Kidney capillary endothelial cell (primary cell): ENCODE measurements at places on chromosomes 12 and 14.
A peak's percentile ranks its signal among the peaks of the same experiment; 100 is the strongest.

GRCh38 chr12:120064054-120064940, 52.3 kb downstream of the RAB35 start:
- DNase-seq, result no peak

DNA sequence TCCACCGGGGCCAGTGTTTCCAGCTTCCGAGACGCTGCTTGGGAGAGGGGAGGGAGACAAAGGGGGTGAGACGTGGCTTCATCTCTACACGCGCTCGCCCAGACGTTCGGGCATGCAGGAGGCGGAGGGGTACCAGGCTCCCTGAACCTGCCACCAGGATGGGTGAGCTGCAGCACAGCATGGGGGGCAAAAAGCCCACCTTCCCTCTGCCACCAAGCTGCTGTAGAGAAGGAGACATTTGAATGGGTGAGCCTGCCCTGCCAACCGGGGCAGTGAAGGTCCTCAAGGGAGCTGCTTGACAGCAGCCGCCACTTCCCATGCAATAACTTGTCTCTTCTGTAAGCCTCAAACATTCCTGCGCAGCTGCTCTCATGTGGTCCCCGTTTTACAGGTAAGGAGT, 78.4 kb upstream of the DICER1 start:
- DNase-seq, result no peak

DNA sequence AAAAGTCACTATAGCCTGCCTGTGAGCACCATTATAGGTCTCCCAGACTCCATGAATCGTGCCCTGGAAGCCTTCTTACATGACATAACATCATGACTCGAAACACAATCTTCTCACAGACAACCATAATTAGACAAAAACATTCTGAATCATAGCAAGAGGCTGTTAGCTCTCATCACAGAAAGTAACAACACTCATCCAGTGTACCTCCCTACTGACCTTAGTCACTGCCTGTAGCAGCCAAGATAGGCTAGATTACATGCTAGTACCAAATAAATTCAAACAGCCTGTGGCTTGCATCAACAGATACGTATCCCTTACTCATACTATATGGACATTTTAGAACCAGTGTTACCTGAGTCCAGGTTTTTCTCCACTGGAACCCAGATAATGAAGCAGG, 663.8 kb upstream of the FOXG1 start:
- DNase-seq, result no peak

DNA sequence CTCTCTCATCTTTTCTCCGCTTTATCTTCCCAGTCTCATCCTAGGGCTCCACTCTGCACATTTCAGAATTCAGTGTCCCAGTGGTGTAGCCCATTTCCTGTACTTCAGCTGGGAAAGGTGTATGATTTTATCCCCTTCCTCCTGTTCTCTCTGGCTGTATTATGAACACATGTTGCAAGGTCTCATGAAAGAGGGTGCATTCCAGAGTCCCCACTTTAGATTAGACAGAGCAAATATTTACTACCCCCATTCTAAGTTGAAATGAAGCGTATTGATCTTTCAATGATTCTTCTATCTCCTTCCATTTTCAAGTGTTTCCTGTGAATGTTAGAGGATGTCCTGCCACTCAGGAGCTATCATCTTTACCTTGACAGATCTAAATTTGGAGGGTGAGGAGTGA, 123.2 kb downstream of the WIF1 start:
- no peak for DNase-seq

DNA sequence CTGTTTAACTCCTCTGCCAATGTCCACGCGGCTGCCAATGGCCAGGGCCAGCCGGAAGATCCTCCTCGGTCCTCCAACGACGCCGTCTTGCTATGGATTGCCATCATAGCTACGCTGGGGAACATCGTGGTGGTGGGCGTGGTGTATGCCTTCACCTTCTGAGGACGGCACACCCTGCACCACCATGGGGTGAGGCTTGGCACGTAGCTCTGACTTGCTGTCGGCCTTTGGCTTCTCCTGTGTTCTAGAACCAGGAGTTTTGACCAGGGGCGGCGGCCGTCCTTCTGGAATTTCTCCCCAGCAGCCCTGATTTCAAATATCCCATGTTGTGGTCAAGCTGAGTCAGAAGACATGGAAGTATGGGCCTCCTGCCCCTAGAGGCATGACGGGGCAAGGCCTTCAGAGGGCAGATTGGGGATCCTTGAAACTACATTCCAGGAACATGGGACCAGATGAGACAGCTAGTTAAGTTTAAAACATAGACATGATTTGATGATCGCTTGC, 47.5 kb downstream of the C14orf132 start:
- DNase-seq, result no peak

DNA sequence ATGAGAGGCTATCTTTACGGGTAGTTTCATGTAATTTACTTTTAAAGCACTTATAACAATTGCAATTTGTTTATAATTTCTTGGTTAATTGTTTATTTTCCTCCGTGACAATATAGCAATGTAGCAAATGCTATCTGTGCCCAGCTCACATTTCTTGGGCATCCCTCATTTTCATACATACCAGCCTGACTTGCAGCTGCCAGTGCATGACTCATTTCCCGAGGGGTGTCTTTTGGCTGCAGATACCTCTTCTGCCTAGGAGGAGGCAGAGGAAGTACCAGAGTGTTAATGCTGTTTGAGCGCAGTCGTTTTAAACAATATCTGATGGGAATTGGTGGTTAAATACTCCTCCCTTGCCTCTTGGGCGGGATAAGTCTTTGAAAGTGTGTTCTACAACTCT, 104.2 kb upstream of the ABCD2 start:
- DNase-seq, result no peak

DNA sequence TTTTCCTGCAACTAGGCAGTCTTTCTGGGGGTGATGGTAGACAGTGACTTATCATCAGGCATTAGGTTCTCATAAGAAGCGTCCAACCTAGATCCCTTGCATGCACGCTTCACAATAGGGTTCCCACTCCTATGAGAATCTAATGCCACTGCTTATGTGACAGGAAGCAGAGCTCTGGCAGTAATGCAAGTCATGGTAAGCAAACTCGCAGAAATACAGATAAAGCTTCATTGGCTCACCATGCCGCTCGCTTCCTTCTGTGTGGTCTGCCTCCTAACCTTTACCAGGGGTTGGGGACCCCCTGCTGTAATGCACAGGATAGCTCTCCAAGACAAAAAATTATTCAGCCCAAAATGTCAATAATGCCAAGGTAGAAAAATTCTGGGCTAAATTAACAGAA, 864.2 kb downstream of the TRHDE start:
- DNase-seq, result no peak

GRCh38 chr12:52423661-52424500, 10.3 kb downstream of the KRT75 start:
- DNase-seq, result no peak

GRCh38 chr12:76272287-76272686, 75.9 kb downstream of the BBS10 start:
- no peak for DNase-seq

- DNase-seq, result no peak
Measured at GRCh38 chr12:1528791-1529190, 65.6 kb downstream of the FBXL14 start.

- DNase-seq, result no peak
Measured at GRCh38 chr12:103053089-103053488, 95.6 kb downstream of the ASCL1 start.

DNA sequence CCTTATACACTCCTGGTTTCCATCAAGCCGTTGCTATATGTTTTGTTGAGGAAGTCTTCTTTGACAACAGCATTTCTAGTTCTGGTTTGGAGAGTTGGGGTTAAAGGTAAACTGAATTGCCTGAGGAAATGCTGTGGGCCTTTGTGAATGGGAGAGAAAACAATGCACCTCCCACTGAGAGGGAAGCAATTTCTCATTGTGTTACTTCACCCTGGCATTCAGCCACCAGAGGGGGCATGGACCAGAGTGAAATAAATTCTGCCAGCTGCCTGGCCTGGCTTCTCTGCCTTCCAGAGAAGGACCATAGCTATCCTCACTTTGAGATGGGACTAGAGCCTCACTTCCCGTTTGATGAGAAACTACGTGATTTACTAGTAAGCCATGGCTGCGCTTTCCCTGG, 475.3 kb downstream of the EGLN3 start:
- DNase-seq, result peak; percentile 81

DNA sequence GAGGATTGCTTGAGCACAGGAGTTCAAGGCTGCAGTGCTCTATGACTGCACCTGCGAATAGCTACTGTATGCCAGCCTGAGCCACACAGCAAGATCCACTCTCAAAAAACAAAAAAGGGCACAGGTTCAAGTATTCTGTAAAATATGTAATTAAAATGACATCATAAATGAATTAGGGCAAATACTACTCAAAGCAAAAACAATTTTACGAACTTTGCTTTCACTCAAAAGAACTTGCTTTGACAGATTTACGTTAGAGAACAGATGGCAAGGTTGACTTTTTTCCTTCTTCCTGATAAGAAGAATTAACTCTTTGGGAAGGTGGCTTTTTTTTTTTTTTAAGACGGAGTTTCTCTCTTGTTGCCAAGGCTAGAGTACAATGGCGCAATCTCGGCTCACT, 44.0 kb upstream of the EAPP start:
- DNase-seq, result no peak

DNA sequence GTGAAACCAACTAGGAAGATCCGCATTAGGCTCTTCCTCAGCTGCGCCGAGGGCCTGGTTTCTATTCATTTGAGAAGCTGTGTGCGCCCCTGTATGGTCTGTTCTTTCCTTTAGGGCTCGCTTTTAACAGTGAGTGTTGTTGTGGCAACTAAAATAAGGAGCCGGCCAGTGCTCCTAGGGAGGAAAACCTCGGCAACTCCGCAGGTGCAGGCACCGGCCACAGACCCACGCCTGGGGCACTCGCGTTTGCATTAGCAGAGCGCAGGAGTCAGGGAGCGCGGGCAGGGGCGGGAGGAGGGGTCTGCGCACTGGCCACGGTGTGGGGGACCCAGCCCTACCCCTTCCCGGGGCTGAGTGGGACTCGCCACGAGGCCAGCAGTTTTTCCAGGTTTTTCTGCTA, 50.5 kb downstream of the STX2 start:
- no peak for DNase-seq

DNA sequence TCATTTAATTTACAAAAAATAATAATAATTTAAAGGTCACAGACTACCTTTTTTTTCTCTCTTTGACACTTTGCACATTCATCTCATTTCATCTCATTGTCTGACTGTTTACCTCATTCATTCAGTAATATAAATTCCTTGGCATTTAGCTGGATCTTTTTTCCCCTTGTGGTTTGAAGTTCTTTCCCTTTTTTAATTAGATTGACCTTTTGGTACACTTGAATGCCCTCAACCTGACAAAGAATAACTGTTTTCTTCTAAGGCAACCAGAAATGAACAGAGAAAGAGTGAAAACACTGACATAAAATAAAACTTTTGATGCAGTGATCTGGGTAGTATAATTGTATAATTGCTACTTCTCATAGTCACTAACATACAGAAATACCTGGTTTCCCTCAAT, 774.9 kb upstream of the NOVA1 start:
- no peak for DNase-seq

GRCh38 chr12:69755302-69755701, 16.6 kb downstream of the RAB3IP start:
- no peak for DNase-seq

DNA sequence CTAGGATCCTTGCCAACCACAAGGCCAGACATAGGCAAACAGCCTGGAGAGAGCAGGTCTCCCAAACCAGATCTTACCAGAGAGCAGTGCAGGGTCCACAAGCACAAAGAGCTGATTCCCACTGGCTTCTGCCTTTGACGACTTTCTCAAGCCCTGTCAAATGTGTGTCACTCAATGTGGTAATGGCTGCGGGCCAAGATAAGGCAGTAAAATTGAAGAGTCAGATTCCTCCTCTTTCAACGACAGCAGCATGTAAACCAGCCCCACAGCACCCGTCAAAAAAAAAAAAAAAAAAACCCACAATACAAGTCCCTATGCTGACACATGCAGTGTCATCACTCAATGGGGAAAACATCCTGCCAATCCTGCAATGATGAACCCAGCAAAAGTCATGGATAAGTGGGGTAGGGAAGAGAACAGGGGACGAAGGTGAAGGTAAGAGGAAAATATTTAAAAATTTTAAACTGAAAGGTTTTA, at the start of gene STON2:
Gene STON2, minus strand, starts transcription at position 123 of the 477 bp plus-strand sequence. CDS start 1,942 bp downstream, outside the sequence.
- no peak for DNase-seq

DNA sequence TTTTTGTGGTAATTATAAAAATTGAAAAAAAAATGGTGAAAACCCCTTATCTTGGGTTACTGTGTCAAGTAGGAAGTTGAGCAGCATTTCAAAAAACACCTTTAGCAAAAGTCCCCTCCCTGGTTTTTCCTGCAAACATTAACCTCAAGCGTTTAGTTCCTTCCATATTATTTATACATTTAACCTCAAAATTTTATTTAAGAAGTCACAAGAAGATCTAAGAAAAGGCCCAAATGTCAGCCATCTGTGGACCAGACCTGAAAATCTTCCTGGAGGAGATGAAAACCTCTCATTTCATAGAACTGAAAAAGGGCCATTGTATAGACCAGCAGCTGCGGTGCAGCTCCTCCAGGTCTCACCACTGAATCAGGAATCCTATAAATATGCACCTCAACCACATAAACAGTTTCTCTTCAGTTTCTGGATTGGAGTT, 40.4 kb upstream of the BTG1 start:
- no peak for DNase-seq

- DNase-seq, result no peak
Measured at GRCh38 chr12:97745406-97746101, 282.9 kb downstream of the RMST start.

GRCh38 chr12:41932470-41932991, 212.1 kb downstream of the GXYLT1 start:
- DNase-seq, result peak; percentile 85

- no peak for DNase-seq
Measured at GRCh38 chr12:57752668-57753000, 524 bp upstream of the CDK4 start.

- DNase-seq, result no peak
Measured at GRCh38 chr12:87847147-87847546, 182.1 kb downstream of the C12orf50 start.

DNA sequence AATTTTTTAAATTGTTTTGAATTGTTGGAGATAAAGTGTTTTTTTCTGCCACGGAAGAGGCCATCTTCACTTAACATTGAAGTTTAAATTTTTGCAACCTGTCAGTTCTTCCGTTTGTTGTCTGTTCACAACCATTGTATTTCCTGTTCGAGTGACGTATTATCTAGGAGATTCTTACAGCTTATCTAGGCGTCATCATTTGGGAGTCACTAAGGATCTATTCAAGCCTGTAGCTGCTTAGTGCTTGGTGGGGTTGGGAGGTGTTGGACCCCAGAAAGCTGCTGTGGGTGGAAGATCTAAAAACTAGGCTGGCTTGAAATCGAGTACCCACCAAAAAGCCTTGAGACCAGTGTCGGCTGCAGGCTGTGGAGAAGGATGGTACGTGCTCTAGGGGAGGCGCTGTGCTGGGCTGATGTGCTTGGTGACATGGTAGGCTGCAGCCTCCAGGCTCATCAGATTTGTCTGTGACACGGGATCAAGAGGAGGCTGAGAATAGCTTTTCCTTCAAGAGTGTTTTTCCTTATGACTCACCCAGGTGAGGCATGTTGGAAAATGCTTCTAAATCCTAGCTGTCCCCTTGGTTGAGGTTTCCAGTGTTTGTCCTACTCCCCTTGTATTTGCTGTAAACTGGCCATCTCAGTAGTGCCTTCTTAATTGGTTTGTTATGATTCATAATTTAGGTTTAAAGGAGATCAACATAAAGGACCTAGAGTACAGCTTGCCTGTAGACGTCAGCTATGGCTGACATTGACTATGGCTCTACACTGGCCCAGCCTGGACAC, 57.8 kb downstream of the ATG14 start:
- DNase-seq, result no peak

GRCh38 chr14:51554953-51555352, 96.8 kb upstream of the FRMD6 start:
- DNase-seq, result no peak

GRCh38 chr14:94373708-94374107, 14.7 kb downstream of the SERPINA1 start:
- DNase-seq, result no peak

- no peak for DNase-seq
Measured at GRCh38 chr14:28596391-28596790, 170.2 kb upstream of the FOXG1 start.
